Hippocampal formation (tissue), 2 donors: ENCODE measurements at places on chromosomes 13 and 19.

GRCh38 chr19:37725181-37725580, 5.6 kb upstream of the ZNF607 start:
- DNase-seq = no peak

GRCh38 chr13:41916173-41916954, 44.5 kb downstream of the VWA8 start:
- DNase-seq = no peak

- no peak for DNase-seq
Observed at GRCh38 chr13:24574847-24575246, 62.3 kb upstream of the PARP4 start.

- DNase-seq = no peak
Observed at GRCh38 chr19:850221-850978, 1.7 kb upstream of the ELANE start.

DNA sequence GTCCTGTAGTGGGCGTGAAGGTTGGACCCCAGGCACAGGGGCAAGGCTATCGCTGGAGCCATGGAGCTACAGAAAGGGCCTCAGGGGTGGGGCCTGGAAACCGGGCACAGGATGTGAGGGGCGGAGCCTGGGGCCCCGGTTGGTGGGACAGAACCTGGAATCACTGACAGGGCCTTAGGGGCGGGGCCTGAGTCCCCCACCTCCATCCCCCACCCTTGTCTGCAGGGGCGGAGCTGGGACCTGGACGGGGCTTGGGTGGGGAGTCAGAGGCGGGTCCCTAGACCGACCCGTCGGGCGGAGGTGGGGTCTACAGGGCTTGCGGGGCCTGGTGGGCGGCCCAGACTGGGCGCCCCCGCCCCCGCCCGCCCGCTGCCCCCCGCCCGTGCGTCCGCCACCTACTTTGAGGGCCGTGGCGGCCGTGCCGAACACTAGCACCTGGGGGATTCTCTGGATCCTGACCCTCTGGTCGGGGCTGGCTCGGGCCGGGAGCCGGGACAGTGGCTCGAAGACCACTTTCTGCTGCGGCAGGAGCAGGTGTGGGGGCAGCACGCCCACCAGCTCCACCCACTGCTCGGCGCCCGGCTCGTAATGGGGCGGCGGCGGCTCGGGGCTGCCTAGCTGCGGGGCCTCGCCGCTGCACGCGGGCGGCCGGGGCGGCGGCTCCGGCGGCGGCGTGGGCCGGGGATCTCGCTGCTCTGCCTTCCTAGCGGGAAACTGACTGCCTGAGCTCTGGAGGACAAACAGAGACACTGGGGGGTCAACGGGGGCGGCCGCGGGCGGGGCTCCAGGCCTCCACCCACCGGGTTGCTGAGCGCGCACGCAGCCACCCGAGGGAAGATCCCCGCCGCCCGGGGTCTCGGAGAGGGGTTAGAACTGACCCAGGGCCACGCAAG, 26.3 kb downstream of the DCAF15 start:
- DNase-seq = peak; percentile 42

- DNase-seq = peak; percentile 20
Observed at GRCh38 chr19:45049073-45049736, 10.4 kb downstream of the CLASRP start.

DNA sequence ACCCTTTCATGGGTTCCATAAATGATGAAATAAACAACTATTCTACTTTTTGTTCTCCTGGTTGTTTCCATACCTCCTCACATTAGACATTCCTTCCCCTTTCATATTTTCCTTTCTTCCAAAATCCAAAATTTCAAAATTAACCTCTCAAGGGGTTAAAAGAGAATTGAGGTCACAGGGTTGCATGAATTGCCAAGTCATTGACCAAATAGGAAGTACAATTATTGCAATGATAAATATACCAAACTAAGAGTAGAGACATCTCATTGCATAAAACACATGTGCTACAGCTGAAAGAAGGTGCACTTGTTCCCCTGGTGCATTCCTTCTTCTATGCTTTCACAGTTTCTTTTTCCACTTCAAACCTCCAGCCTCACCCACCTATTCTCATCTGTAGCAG, 136.1 kb downstream of the KCTD12 start:
- no peak for DNase-seq

DNA sequence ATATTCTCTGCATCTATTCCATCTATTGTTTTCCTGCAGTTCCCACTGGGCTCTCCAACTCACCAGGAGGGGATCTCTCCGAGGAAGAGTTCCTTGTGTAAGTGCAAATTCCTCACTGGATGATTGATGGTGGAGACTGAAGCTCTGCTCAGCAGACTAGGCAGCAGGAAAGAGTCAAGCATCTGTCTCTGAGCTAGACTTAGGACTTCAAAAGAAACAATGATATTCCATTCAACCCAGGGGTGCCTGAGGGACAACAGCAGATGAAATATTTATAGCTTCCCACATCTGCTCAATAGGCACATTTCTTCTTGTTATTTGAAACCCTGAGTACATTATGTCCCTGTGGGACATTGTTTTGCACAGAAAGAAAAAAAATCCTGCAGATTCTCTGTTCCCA, at the start of the genes OR7A5 and OR7C1:
TSS of gene OR7A5 (minus strand) at position 175 of the 400 bp plus-strand sequence. CDS start 6,944 bp downstream, outside the sequence.
TSS of gene OR7C1 (minus strand) at position 175 of the 400 bp plus-strand sequence. CDS start 35,049 bp downstream, outside the sequence.
- peak; percentile 62 for DNase-seq

- DNase-seq = no peak
Observed at GRCh38 chr13:108274718-108275117, 5.2 kb downstream of the TNFSF13B start.

DNA sequence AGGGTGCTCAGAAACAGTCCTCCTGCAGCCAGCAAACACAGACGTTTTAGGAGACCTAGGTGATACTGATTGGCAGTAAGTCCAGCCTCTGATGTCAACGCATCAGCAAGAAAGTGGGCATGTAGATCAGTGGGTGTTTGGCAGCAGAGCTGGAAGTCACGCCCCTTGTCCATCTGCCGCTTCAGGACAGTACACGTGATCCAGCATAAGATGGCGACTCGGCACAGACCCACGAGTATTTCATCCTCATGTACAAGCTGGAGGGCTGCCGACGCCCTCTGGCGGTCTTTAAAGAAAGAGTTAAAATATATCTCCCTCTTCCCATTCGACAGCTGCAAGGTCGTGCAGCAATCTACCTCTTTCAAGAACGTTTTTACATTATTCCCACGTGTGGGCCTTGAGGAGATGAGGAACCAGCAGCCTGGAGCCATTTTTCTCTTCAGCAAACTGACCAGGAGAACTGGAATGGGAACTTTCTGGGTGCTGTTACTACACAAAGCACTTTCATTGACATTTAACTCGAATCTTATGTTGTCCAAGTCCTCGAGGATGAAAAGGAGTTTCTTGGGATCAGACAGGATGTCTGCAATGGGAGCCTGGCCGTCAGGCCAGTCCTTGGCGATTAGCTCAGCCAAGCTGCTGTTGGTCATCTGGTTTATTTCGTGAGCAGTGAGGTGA, 22.3 kb downstream of the NLRP11 start:
- no peak for DNase-seq

DNA sequence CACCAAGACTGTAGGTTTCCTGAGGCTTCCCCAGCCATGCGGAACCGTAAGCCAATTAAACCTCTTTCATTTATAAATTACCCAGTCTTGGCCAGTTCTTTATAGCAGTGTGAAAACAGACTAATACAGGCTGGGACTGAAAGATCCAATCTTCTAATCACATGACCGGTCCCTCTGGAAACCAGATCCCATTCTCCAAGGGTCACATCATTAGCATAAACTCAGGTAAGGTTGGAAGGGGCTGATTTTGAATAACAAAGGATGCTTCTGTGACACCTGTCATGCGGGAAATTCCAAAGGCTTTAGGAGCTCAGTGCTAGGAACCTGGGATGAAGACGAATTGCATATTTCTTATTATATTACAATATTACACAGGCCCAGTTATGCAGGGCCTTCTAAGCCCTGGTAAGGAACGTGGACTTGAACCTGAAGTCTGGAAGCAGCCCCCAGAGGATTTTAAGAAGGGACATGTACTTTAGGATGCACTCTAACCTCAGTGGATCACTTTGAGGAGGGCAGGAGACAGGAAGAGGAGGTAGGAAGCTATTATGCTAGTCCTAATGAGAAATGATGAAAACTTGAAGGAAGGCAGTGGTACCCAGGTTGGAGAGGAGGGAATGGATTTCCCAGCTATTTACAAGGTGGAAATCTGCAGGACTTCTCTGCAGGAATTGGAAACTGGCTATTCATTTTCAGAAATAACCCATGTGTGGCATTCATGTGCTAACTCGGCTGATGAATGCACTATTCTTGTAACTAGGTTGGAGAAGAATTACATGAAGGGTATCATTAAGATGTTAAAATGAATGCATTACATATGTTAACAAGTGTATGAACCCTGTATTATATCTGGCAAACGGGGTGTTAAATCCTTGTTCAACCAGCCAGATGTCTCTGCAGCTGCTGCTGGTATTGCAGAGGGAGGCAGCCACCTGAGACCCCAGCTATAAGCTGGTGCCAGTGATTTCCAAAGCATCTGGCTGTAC, 19.3 kb downstream of the TNFSF11 start:
- no peak for DNase-seq

DNA sequence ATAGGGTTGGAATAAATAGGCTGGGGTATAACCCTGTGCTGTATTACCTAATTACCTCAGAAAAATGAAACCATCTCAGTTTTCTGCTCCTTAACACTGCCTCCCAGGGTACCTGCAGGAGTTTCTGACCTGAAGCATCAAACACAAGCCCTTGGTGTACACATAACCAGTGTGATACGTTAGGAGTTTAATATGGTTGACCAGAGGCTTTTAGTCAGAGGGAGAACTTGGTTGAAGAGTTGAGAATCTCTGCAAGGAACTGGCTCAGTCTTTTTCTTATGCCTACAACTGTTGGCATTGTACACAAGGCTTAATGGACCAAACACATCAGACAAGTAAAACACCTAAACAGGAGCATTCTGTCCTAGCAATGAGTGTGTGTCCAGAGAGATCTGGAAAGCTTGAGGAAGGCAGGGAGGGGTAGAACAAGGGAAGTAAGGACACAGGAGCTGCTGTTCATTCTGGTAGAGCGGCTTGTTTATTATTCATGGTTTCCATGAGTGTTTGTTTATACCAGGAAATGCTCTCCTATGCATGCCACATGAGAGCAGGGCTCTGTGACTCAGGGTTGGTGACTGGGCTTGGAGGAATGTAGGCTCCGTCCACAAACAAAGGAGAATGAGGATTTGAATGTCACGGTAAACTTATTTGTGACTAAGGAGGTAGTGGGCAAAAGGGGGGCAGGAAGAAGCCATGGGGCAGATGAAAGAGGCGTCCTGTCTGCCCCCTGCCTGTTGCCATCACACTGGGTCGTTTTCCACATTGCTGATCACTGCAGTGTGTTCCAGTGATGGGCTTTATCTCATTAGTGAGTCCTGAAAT, 11.9 kb upstream of the SPATA13 start:
- no peak for DNase-seq

DNA sequence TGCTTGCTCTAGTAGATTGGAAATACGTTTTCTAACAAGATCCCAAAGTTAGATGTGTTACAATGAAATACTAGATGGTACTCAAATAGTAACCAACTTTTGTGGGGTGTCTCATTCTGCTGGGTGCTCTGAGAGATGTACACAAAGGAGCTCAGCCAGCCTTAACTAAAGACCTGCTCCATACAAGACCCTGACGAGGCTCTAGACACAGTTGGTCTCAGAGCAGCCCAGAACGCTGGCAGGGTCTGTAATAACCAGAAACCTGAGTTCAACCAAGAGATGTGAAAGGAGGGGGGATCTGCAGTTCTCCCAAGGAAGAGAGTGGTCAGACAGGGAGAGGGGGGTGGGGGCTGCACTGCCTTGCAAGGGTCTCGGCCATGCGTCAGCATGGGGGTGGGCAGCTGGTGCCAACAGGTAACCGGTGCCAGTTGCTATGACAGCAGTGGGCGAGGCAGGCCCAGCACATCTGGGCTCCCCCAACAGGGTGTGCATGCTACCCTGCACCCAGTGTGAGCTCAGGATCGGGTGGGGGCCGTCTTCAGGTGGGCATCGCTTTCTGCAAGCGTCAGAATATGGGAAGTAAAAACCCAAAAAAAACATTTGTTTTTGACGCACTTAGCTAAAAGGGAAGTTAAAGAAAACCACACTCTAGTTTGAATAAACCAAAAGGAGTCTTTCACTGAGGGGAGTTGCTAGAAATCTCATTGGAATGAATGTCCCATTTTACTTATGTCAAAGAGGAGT, 68.0 kb upstream of the GPR183 start:
- no peak for DNase-seq

GRCh38 chr19:5109560-5109959, 140.6 kb downstream of the KDM4B start:
- no peak for DNase-seq

DNA sequence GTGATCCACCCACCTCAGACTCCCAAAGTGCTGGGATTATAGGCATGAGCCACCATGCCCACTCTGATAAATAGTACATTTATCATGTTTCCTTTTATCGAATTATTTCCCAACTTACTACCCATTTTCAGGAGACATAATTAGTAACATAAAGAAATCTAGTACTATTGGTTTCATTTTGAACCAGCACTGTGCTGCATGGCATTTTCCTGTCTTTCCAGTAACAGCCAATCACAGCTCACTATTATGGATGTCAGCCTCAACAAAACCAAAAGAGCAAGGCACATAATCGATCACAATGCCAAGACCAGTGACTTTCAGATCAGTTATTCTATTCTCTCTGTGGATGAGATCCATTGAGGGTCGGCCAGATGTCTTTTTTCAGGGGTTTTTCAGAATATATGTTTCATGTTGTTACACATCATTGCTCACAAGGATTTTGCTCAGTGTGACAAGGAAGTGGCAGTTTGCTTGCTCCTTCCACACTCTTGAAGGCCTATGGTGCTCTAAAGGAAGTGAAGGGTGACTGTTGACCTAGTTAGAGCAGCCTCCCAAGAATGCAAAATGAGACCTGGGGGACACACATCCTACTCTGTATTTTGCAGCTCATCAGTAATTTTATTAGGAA, 233.4 kb downstream of the KCNRG start:
- no peak for DNase-seq

DNA sequence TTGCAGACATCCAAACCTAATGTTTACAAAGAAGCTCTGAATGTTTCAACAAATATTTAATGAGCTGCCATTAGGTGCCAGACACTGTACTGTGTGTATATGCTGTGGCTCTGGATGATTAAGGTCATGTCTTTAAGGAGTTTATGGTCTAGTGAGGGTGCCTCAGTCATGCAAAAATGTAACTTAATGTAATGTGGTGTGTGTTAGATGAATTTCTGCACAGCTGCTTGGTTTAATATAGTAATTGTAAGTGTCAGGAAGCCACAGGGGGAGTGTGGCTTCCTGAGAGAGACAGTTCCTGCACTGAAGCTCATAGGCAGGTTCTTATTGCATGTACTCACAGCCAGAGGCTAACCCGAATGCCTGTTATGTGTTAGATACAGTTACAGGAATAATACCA, 43.3 kb downstream of the SPATA13 start:
- no peak for DNase-seq
